CD4-positive, CD25-positive, alpha-beta regulatory T cell (primary cell): ENCODE measurements at places on chromosomes 5 and 9. TPM values are rescaled to one million over a fixed set of nuclear protein-coding genes. Genes with fewer than 3 reads are reported as not detected.

Gene CAMLG
- total RNA-seq, result 32.3 TPM

DNA sequence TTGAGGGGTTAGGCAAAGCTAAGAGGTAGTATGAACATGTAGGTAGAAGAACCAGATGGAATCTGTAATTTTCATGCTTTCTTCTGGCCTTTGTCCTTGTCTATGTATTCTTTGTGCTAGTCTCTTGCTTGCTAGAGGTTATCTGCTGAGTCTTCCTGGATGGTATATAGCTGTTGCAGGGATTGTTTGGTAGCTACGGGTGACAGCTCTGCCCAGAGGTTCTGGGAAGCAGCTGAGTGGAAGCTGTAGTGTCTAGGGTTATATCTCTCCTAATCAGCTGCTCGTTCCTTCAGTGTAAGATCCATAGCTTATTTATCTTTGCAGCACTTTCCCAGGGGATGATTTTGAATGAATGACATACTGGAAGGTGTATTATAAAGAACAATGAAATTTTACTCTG, 100.3 kb downstream of the ATG10 start:
- H3K27ac ChIP-seq, result no peak overlapping the region
- H3K4me1 ChIP-seq, result no peaks in the 10 kb centered on the region
- no peak for DNase-seq
- no peaks in the 10 kb centered on the region for H3K36me3 ChIP-seq
- H3K4me3 ChIP-seq, result no peak overlapping the region

DNA sequence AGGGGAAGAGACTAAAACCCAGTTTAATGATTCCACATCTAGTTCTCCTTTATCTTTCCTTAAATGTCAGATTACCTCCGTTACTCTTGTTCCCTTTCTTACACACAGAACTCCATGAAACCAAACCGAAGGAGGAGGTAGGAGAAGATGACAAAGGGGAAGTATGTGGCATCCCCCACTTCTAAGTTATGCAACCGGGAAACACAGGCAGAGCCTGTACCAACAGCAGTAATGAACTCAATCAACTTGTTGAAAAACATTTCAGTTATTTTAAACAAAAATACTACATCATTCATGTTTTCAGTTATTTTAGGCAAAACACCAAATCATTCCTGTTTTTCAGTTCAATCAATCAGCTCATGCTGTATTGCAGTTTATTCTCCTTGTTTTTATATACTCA, 101.8 kb downstream of the PCSK1 start:
- no peak for DNase-seq
- peaks cover 12% of the 10 kb centered on the region for H3K27me3 ChIP-seq
- H3K4me1 ChIP-seq, result no peaks in the 10 kb centered on the region
- no peak overlapping the region for H3K27ac ChIP-seq
- no peaks in the 10 kb centered on the region for H3K36me3 ChIP-seq

DNA sequence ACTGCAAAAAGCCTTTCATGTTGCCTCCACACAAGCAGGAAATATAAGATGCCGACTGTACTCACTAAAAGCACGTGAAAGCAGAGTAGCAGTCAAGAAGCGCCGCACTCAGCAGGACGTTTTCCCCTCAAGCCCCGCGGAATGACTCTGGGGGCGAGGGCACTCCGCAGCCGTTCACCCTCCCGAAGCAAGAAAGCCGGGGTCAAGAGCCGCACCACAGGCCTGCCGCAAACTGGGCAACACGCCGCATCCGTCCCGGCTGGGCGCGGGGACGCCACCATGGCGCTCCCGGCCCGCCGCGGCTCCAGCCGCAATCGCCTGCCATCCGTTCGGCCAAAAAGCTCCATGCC, 364 bp downstream of the RPS6 start:
- peaks cover 21% of the 10 kb centered on the region for H3K4me1 ChIP-seq
- no peaks in the 10 kb centered on the region for H3K27me3 ChIP-seq
- peak; percentile 70 for DNase-seq
- H3K36me3 ChIP-seq, result peaks cover 43% of the 10 kb centered on the region

GRCh38 chr9:138074516-138074915, 196.9 kb downstream of the CACNA1B start:
- no peaks in the 10 kb centered on the region for H3K36me3 ChIP-seq
- H3K4me3 ChIP-seq, result no peak overlapping the region
- H3K4me1 ChIP-seq, result no peaks in the 10 kb centered on the region
- no peak for DNase-seq

DNA sequence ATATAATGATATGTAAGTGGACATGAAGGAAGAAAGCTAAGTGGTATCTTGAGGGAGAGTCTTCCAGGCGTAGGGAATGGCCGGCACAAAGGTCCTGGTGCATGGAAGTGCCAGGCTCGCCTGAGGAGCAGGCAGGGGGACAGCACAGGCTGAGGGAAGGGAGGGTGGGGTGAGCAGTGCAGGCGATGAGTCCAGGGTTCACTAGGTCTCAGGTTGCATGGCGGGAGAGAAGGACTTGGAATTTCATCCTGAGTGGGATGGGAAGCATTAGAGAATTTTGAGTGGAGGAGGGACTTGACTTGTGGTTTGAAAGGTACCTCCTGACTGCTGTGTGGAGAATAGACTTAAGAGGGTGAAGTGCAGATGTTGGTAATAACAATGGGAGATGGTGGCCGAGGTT, 268.9 kb downstream of the ARHGEF28 start:
- peaks cover 6% of the 10 kb centered on the region for H3K27me3 ChIP-seq
- H3K36me3 ChIP-seq, result no peaks in the 10 kb centered on the region
- no peak overlapping the region for H3K27ac ChIP-seq
- no peak overlapping the region for H3K4me3 ChIP-seq

Gene ESM1
- total RNA-seq, result 0.42 TPM

Gene ABO
- total RNA-seq, result 0.62 TPM

GRCh38 chr5:66974256-66974655, 222.3 kb downstream of the CD180 start:
- no peaks in the 10 kb centered on the region for H3K4me1 ChIP-seq
- H3K4me3 ChIP-seq, result no peak overlapping the region
- no peak for DNase-seq
- H3K27ac ChIP-seq, result no peak overlapping the region

Gene PCDHGA11
- total RNA-seq, result not detected

DNA sequence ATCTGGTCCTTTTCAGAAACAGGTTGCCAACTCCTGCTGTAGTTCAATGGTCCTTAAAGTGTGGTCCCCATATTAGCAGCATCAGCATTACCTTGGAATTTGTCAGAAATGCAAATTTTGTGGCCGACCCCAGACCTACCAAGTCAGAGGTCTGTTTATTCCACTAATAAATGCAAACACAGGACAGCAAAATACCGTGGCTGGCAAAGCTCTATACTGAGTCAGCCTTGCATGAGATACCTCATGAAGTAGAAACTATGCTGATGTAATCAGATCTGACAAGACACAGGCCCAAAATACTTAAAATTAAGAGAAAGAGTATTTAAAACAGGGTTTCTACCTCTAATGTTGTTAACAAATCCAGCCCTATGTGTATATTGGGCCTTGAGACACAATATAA, 3.0 kb downstream of the GOLM1 start:
- peaks cover 27% of the 10 kb centered on the region for H3K27me3 ChIP-seq
- H3K27ac ChIP-seq, result no peak overlapping the region
- no peak overlapping the region for H3K4me3 ChIP-seq
- no peak for DNase-seq
- H3K4me1 ChIP-seq, result peaks cover 11% of the 10 kb centered on the region

DNA sequence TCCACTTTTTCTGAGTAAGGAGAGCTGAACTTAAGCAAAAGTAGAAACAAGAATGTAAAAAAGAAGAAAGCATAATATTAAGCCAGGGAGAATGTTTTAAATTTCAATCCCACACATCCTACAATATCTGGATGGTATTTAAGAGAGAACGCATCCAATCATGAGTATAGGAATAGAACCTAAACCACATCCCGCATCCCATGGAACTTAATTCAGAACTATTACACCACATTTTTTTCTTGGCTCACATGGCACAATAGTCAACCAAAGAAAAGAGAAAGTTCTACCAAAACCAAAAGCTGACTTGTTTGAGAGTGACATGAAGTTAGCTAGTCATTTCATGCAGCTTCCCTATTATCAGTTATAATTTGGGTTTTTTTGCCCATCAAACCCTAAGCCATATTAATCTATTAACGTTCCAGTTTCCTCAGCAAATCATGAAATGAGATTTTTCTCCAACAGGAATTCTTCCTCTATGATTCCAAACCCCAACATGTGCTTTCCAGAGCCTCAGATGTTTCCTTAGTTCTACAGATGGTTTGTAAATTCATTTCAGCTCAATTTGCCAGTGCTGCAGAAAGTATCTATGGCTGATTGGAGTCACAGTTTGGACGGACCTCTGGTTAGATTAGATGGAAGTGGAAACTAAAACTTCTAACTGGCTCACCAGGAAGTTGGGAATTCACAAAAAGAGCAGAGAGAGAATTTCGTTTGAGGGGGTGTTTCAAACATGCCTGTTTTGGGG, 22.5 kb downstream of the ADAMTSL1 start:
- H3K36me3 ChIP-seq, result no peaks in the 10 kb centered on the region
- no peaks in the 10 kb centered on the region for H3K27me3 ChIP-seq
- H3K27ac ChIP-seq, result no peak overlapping the region
- H3K4me3 ChIP-seq, result no peak overlapping the region
- no peak for DNase-seq
- no peaks in the 10 kb centered on the region for H3K4me1 ChIP-seq

GRCh38 chr5:113507601-113508000, 5.9 kb upstream of the YTHDC2 start:
- no peaks in the 10 kb centered on the region for H3K36me3 ChIP-seq
- H3K27ac ChIP-seq, result no peak overlapping the region
- no peak for DNase-seq
- H3K4me3 ChIP-seq, result no peak overlapping the region

DNA sequence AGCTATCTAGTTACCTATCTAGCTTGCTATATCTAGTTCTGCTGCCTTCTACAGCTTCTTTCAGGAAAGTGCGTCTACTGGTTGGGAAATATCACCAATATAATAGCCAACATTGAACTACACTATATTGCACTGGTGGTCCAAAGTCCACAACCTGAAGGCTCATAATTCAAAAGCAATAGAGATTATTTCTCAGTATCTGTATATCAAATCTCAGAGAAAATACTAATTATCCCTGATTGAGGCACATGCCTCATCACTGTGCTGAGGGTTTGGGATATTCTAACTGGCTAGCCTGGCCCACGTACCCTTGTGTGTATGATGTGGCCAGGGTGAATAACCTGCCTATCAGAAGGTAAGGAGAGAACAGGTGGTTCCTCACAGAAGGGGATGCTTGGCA, 53.8 kb downstream of the SH3RF2 start:
- no peak overlapping the region for H3K27ac ChIP-seq
- no peaks in the 10 kb centered on the region for H3K4me1 ChIP-seq
- no peaks in the 10 kb centered on the region for H3K36me3 ChIP-seq
- DNase-seq, result no peak

GRCh38 chr5:57529864-57530263, 47.3 kb upstream of the ACTBL2 start:
- H3K27ac ChIP-seq, result no peak overlapping the region
- H3K4me3 ChIP-seq, result no peak overlapping the region
- H3K27me3 ChIP-seq, result no peaks in the 10 kb centered on the region
- H3K36me3 ChIP-seq, result no peaks in the 10 kb centered on the region
- no peaks in the 10 kb centered on the region for H3K4me1 ChIP-seq

Gene MED22
- total RNA-seq, result 29.3 TPM

GRCh38 chr5:10338686-10339057, 14.8 kb upstream of the MARCHF6 start:
- H3K4me1 ChIP-seq, result peaks cover 3% of the 10 kb centered on the region
- peaks cover 11% of the 10 kb centered on the region for H3K27me3 ChIP-seq
- no peak for DNase-seq
- no peaks in the 10 kb centered on the region for H3K36me3 ChIP-seq
- H3K27ac ChIP-seq, result no peak overlapping the region

Gene FRRS1L
- not detected for total RNA-seq

- no peak overlapping the region for H3K4me3 ChIP-seq
- no peak overlapping the region for H3K27ac ChIP-seq
- no peaks in the 10 kb centered on the region for H3K36me3 ChIP-seq
- peaks cover 5% of the 10 kb centered on the region for H3K27me3 ChIP-seq
- no peak for DNase-seq
These were observed 31.2 kb downstream of the PTPN3 start for GRCh38 chr9:109466623-109467590.

- H3K36me3 ChIP-seq, result peaks cover 7% of the 10 kb centered on the region
- peaks cover 38% of the 10 kb centered on the region for H3K4me1 ChIP-seq
- DNase-seq, result peak; percentile 45
These were observed 39.4 kb downstream of the KLHL3 start for GRCh38 chr5:137696481-137696880.
